ENCODE measurements at places on chromosomes 2 and 18.

GRCh38 chr2:37342591-37343220 is 1.7 kb upstream of the QPCT start:
- DNase-seq, result no peak

- DNase-seq, result no peak
These were observed 15.8 kb downstream of the KYNU start for GRCh38 chr2:142893241-142893640.

DNA sequence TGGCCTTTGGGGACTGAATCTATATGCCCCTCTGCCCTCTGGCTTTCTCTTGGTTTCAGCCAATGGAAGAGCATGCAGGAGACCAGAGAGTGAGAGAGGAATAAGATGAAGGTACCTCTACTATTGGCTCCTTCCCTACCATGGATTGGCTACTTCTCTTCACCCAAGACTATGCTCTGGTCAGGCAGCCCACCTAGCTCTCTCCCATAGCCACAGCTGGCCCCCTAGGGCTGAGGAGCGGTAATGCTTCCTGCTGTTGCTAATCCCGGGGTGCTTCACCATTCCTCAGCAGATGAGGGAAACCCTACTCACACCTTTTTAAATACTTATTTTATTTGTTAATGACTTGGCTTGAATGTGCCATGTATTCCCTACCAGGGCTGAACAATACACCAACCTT is 142.4 kb downstream of the MREG start:
- DNase-seq, result peak; percentile 34

DNA sequence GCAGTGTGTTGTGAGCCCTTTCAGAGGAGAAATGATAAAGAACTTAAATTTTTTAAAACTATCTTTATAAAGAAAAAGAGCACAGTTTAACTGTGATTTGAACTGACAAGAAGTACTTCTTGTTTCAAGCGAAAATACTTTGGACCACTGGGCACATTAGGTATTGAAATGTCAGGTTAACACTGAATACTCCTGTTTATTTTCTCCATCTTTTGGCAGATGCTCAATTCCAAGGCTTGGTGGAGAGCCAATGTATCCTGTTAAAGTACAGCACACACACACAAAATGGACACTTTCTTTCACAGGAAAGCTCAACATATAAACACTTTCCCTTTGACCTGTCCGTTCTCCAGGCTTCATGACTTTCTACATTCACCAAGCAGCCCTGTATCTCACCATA is 32.6 kb upstream of the SP3 start:
- no peak for DNase-seq

DNA sequence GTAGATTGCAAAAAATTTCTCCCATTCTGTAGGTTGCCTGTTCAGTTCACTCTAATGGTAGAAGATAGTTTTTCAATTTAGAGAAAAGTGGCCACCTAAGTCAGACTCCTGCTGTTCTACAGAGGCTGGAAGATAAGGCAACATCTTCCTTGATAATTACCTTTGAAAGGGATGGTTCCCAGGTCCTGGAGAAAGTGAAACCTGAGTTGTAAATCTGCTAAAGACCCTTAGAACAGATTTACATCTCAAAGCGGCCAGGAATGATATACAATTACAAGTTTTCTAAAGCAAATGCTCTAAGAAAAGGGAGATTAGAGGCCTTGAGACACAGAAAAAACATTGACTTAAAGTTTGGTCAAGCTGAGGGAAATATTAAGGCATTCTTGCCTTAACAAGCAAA is 1350.2 kb upstream of the FAM98A start:
- no peak for DNase-seq

- DNase-seq, result no peak
These were observed 569.4 kb downstream of the CCDC85A start for GRCh38 chr2:56753182-56753581.

GRCh38 chr18:25190472-25190871 is 161.5 kb downstream of the ZNF521 start:
- DNase-seq, result no peak

- DNase-seq, result no peak
These were observed 955 bp downstream of the TTR start for GRCh38 chr18:31592506-31593157.

- peak; percentile 84 for DNase-seq
These were observed 39.2 kb downstream of the BIN1 start for GRCh38 chr2:127067620-127068350.
